Activated T-helper 9 cell treated with anti-CD3 and anti-CD28 coated beads, Interleukin-2, amount 50 U/mL, for 16 hours (primary cell): ENCODE measurements at places on chromosomes 7 and 10.

- no peak for DNase-seq
Observed at GRCh38 chr7:44893710-44894234, 8.4 kb upstream of the PURB start.

DNA sequence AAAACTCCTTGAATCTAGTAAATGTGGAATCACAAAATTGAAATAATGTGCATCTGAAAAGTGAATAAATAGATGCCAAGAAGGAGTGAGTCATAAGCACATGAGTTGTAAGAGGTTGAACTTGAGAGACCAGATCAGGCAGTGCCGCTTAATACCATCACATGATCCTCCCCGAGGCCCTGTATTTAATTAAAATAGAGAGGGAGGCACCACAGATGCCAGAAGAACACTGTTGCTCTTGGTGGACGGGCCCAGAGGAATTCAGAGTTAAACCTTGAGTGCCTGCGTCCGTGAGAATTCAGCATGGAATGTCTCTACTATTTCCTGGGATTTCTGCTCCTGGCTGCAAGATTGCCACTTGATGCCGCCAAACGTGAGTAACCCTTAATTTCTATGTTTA is at the start of gene GPNMB:
TSS of gene GPNMB (plus strand) at position 221 of the 400 bp plus-strand sequence. CDS start at position 304, 83 bp downstream.
- no peak for DNase-seq

GRCh38 chr7:155300641-155301452 is 3.2 kb downstream of the INSIG1 start:
- DNase-seq, result no peak

GRCh38 chr7:115070311-115070710 is 148.4 kb downstream of the MDFIC start:
- DNase-seq, result no peak

DNA sequence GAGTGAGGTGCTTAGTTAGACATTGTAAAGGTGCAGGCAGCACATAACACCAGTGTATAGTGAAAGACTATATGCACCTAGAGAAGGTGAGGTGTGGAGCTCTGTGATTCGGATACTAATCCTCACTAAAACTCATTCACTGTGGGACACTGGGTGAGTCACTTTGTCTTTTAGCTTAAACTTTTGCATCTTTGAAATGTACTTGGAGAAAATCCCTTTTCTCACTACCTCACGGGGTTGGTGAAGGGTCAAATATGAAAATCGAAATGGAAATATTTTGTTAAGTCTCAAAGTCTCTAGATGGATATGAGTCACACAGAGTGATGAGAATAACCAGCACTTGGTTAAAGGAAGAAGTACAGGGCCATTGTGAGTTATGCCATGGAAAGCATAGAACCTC is 38.0 kb downstream of the MDFIC start:
- no peak for DNase-seq

GRCh38 chr7:15495170-15495569 is 66.6 kb downstream of the AGMO start:
- DNase-seq, result no peak
